ENCODE measurements at places on chromosomes 12 and 14.

GRCh38 chr12:113246478-113247122 lies 25.3 kb downstream of the TPCN1 start:
- no peak for ATAC-seq

DNA sequence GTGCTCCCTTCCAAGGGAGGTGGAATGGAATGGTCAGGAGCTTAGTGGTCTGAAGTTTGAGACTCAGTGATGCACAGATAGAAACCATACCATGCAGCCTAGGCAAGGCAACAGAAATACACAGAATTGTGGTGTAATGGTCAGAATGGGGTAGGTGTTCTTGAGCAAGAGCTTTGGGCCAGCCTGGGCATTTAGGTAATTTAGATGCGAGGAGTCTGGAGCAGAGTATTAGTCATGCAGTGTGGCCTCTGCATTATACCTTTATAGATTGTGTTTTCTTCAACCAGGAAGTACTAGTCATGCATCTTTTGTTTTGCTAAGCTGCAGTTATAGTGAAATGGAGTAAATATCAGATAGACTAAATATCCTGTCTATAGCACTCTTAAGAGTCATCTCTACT lies 118.3 kb downstream of the DAAM1 start:
- ATAC-seq: no peak

- no peak for ATAC-seq
These were observed 47.7 kb upstream of the IGF1 start for GRCh38 chr12:102528111-102528510.

GRCh38 chr14:32366256-32366879 lies 37.3 kb downstream of the AKAP6 start:
- no peak for ATAC-seq

DNA sequence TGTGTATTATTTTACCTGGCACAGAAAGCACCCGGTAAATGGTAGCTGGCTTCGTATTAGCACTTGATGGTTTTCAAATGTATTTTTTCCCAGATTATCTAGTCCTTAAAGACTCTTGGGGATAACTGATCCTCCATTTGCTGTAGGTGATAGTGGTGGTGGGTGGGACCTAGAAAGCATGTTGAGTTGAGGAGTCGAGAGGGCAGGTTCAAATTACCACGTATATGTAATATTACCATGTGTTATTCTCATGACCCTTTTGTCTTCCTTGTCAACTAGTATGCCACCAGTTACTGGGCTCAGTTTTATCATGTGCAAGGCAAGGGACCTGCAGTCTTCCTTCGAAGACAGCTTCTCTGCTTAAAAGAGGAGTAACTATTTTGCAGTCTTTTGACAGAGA lies 1.8 kb downstream of the GLRX5 start:
- no peak for ATAC-seq

GRCh38 chr12:13383379-13383778 lies 186.9 kb downstream of the EMP1 start:
- no peak for ATAC-seq

- ATAC-seq: peak; percentile 10
These were observed 523 bp downstream of the WSB2 start for GRCh38 chr12:118060301-118061010.

DNA sequence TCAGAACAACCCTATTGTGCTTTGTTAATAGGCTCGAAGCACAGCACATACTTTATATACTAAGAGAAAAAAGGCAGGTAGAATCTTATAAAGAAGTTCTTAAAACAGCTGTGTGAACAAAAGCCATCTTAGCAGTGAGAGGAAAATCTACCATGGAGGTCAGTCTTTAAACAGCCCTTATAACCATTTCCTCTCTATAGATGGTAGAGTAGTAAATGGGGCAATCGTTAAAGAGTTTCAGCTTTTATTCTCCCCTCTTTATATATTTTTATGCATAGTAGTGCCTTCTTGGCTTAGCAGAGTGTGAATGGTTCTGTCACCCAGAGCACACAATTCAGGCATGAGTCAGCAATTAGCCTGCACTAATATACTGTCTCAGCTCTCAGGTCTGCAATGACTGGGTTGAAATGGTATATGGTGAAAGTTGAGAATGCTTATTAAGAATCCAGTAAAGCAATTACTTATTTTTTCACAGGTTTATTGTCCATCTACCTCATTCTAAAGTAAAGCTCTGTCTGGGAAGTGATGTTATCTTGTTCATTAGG lies 305.0 kb downstream of the NELL2 start:
- no peak for ATAC-seq

GRCh38 chr14:76829013-76829365 lies 2.8 kb downstream of the LRRC74A start:
- no peak for ATAC-seq

DNA sequence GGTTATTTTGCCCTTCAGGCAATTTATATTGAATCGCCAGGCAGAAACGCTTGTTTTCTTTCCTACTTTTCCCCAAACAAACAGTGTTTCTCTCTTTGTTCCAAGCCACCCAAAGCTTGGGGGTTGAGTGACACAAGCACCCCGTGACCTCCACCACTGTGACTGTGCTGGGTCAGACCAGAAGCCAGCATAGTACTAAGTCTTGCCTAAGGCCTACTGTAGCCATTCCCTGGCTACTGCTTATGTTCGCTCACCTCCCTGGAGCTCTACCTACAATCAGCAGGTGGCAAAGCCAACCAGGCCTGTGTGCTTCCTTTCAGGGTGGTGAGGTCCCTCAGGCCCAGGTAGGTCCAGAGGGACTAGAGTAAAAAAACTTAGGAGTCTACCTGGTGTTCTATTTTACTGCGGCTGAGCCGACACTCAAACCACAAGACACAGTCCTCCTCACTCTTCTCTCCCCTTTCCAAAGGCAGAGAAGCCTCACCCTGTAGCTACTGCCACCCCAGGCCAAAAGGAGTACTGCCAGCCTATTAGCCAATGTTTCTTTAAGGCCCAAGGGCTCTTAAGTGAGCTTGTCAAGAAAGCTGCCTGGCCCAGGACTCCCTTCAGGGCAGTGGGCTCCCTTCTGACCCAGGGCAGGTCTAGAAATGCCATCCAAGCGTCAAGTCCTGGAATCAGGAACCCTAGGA lies 411.8 kb upstream of the MIS18BP1 start:
- no peak for ATAC-seq

GRCh38 chr14:24840204-24840893 lies 206.4 kb upstream of the GZMB start:
- no peak for ATAC-seq

DNA sequence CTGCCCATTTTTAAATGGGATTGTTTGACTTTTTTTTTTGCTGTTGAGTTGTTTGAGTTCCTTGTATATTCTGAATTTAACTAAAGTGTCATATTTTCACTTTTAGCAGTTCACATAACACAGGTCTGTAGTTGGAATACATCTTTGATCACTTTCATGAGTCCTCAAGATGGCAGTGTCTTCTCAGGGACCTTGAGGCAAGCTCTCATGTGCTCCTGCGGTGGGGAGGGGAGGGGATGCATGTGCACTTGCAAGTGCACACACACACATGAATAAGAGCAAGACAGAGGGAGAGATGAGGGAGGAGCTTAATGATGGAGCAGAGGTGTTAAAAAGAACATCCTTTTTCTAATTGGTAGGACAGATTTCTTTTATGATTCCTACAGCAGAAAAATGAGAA lies 291.4 kb upstream of the OR4E1 start:
- peak; percentile 76 for ATAC-seq

- no peak for ATAC-seq
These were observed 14.7 kb upstream of the KRT80 start for GRCh38 chr12:52206304-52207040.

DNA sequence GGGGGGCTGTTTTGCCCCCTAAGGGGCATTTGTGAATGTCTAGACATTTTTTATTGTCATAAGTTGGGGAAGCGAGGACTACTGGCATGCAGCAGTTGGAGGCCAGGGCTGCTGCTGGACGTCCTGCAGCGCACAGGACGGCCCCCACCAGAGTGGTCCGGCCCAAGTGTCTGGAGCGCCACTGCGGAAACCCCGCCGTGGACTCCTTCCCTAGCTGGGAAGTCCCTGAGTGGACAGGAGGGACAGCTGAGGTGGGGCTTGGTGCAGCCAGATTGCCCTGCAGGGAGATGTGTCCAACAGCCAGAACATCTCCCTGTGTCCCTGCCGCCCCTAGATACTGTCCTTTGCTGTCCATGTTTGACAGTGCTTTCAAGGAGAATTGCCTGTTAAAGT lies 5.5 kb downstream of the CKB start:
- ATAC-seq: no peak

GRCh38 chr12:29703528-29703927 lies 80.2 kb downstream of the TMTC1 start:
- no peak for ATAC-seq
